IMR-90 (cell line): ENCODE measurements at places on chromosomes 4 and X. TPM values are rescaled to one million over a fixed set of nuclear protein-coding genes. Genes with fewer than 3 reads are reported as not detected.
A peak's percentile ranks its signal among the peaks of the same experiment; 100 is the strongest.

- DNase-seq = no peak
Measured at GRCh38 chr4:5993876-5994811, 24.1 kb downstream of the C4orf50 start.

DNA sequence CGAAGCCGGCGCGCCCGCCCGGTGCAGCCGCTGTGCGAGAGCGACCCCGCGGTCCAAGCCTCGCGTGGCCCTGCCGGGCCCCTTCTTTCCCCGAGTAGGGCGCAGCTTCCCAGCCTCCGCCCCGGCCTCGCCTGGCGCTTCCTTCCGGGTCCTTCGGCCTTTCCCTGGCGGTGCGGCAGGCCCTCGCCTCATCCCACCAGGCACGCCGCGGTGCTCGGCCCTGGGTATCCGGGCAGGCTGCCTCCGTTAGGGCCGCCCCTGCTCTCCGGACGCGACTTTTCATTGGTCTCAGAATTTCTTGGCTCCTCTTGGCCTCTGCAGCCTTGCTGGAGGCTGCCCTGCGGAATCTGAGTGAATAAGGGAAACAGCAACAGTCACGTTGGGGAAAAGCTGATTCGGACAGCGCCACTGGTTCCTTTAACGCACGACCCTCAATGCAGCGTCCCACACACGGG is 429 bp downstream of the UVSSA start:
- peak; percentile 82 for DNase-seq

The RNF150 gene
- polyA plus RNA-seq = 6.2 and 6.6 TPM in 2 replicates

GRCh38 chr4:3426465-3427133 is 15.2 kb upstream of the HGFAC start:
- DNase-seq = no peak

- no peak for DNase-seq
Measured at GRCh38 chr4:121449416-121449815, 68.6 kb upstream of the QRFPR start.

DNA sequence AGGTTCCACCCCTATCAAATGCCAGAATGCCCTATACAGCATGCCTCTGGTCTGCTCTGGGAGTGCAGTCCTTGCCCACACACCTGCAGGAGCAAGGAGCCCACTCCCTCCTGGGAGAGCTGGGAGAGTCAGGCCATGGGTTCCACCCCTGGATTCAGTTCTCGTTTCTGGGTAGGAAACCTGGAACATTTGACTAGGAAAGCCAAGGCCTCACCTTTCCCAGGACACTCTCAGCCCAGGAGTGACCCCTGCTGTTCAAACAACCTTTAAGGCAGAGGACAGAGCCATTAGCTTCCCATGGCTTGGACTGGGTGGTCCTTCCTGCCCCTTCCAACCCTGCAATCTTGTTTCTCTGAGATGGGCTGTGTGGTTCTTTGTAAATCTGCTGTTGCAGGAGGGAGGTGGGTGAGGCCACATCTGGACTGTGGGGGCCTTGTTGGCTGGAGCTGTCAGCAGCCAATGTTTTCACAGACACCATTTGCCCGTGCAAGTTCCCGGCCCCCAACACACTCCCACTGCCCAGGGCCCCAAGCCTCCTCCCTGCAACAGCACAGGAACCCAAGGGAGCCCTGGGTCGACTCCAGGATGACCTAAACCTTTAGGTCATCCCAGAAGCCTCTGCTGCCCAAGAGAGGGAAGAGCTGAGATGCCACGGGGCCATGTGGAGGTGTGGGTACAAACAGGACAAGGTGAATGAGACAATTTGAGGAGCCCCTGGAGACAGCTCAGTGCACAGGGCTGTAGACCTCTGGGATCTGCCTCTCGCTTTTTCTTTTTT is 104.4 kb downstream of the PJA1 start:
- peak; percentile 31 for DNase-seq

The SPANXA1 gene
- polyA plus RNA-seq = not detected in 2 replicates

The RASSF6 gene
- not detected in 2 replicates for polyA plus RNA-seq

DNA sequence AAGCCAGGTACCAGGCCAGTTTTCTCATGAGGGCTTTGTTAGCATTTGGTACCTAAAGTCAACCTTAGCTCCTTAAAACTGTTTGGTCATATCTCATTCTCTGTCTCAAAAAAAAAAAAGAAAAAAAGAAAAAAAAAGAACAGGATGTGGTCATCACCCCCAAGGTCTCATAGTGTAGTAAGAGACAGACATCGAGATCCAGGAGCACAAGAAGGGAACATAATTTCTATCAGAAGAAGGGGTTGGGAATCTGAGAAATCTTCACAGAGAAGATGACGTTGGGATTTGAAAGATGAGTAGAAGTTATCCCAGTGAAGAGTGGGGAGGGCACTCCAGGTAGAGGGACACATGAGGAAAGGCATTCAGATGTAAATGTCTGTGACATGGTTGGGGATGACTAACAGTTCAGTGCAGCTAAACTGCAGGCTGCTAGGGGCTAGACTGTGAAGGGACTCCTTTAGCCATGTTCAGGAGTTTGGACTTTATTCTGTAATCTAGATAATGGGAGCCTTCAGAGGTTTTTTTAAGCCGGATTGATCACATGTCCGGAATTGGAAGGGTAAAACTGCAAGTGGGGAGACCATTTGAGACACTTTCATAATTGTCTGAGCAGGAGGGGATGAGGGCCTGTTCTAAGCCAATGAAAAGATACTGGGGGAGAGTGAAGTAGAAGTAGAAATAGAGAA is 26.9 kb upstream of the GJB1 start:
- DNase-seq = no peak

DNA sequence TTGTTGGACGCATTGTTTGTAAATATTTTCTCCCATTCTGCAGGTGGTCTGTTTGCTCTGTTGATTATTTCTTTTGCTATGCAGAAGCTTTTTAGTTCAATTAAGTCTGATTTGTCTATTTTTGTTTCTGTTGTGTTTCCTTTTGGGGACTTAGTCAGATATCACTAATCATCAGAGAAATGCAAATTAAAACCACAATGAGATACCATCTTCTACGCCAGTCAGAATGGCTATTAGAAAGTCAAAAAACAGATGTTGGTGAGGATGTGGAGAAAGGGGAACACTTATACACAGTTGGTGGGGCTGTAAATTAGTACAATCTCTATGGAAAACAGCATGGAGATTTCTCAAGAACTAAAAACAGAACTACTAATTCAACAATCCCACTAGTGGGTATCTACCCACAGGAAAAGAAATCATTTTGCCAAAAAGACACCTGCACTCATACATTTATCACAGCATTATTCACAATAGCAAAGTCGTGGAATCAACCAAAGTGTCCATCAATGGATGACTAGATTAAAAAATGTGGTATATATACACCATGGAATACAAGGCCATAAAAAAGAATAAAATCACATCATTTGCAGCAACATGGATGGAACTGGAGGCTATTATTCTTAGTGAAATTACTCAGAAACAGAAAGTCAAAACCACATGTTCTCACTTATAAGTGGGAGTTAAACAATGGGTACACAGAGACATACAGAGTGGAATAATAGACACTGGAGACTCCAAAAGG is 8.1 kb downstream of the COQ2 start:
- peak; percentile 32 for DNase-seq

- DNase-seq = no peak
Measured at GRCh38 chr4:25826074-25826752, 36.6 kb downstream of the SEL1L3 start.

- DNase-seq = no peak
Measured at GRCh38 chr4:88526221-88526815, 2.7 kb upstream of the PYURF start.

The MAGEB17 gene
- 0.34 and 0.62 TPM in 2 replicates for polyA plus RNA-seq

The PRDM8 gene
- 15.8 and 16.8 TPM in 2 replicates for polyA plus RNA-seq

DNA sequence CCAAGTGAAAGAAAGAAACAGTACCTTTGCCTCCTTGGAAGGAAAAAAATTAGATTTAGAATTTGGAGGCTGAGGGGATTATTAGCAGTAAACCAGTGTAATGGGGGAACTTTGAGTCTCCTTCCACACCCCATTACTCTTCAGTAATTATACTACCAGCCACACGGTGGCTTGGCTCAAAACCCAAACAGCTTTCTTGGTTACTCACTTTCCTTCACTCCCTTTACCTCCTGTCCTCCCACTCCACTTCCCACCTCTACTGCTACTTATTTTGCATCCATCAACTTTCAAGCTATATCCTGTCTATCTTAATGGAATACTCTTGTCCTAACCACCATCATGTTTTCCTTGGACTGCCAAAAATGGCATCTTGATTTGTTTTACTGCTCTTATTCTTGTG is 310.6 kb upstream of the AADAT start:
- DNase-seq = no peak

The NWD2 gene
- not detected in 2 replicates for polyA plus RNA-seq

DNA sequence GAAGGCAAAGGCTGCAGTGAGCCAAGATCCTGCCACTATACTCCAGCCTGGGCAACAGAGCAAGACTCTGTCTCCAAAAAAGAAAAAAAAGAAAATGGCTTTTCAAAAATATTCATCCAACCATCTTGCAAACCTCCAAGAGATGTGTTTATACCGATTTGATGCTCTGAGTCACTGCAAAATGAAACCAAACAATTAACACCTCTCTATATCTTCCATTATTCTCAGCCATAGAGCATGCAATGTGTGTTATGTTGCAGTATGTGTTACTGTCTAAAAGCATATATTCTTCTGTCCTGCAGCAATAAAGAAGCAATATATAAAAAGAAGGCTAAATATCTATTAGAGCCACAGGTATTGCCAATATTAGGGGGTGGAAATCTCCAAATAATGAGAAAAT is 51.4 kb downstream of the ARAP2 start:
- no peak for DNase-seq

- DNase-seq = no peak
Measured at GRCh38 chr4:95644417-95644816, 95.6 kb upstream of the UNC5C start.

- DNase-seq = no peak
Measured at GRCh38 chr4:68865188-68865638, 49.4 kb downstream of the UGT2B10 start.

The INTU gene
- 4.8 and 6.5 TPM in 2 replicates for polyA plus RNA-seq

DNA sequence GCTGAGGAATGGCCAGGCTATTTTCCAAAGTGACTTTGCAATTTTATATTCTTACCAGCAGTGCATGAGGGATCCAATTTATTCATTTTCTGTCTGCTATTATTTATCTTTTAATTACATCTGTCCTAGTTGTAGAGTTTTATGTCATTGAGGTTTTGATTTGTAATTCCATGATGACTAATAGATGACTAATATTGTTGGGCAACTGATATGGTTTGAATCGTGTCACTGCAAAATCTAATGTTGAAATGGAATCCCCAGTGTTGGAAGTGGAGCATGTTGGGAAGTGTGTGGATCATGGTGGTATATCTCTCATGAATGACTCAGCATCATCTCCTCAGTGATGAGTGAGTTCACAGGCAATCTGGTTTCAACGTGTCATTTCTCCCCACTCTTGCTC is 201.5 kb downstream of the TBX22 start:
- DNase-seq = no peak

- DNase-seq = peak; percentile 86
Measured at GRCh38 chr4:139419388-139419914, 34.5 kb upstream of the RAB33B start.

DNA sequence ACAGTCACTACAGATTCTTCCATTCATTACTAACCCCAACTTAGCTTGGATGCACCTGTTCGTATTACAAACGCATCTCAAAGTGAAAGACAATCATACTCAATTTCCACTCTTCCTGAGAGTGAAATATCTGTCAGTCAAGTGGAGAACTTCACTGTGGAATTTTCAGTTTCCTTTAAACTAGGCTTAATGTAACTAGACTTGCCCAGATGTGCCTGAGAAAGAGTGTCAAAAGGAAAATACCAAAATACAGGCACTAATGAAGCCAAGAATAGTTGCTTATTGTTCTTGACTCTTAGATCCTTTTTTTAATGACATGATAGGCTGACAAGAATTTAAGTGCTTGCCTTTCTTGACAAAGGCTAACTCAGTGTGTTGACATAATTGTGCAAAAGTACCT is 72.4 kb upstream of the NR3C2 start:
- no peak for DNase-seq

- no peak for DNase-seq
Measured at GRCh38 chrX:30513284-30513683, 64.3 kb downstream of the TASL start.

The TEX13B gene
- not detected in 2 replicates for polyA plus RNA-seq

DNA sequence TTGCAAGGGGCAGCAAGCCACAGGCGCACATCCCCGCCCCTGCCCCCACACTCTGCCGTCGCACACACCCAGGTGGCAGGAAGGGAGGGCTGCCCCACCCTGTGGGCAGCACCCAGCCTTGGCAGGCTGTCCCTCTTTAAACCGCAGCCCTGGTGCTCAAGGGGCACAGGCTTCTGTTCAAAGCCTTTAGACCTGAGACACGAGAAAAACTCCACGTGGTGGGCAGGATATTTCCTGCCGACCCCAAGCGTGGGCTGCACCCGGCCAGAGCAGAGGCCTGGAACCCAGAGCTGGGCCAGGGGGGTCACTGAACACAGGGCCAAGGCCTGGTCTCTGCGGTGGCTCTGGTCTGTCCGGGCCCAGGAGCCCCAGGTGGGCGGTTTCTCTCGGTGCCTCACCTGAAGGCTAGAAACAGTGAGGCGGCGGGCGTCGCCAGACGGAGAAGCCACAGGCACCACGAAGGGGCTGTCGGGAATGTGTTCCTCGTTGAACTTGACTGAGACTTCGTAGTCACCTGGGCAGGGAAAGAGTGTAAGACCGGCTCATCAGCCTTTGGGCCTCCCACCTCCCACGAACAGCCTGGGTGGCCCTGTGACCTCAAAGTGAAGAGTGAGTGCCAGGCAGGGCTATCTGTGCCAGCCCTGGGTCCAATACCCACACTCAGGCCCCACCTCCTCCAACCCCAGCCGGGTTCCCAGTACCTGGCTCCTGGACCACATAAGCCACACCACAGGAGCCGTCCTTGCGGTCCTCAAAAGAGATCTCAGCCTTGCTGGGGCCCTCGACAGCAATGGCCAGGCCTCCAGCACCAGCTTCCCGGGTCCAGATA is 23.0 kb downstream of the FLNA start:
- DNase-seq = no peak

The RBMXL3 gene
- not detected in 2 replicates for polyA plus RNA-seq

GRCh38 chr4:22192084-22192511 is 243.5 kb upstream of the KCNIP4 start:
- DNase-seq = no peak
